ENCODE measurements at places on chromosomes 13 and 19. TPM values are rescaled to one million over a fixed set of nuclear protein-coding genes. Genes with fewer than 3 reads are reported as not detected.

- DNase-seq: no peak
These were observed 522.2 kb downstream of the FGF9 start for GRCh38 chr13:22193070-22193469.

The FRY gene
- total RNA-seq: 165 TPM

DNA sequence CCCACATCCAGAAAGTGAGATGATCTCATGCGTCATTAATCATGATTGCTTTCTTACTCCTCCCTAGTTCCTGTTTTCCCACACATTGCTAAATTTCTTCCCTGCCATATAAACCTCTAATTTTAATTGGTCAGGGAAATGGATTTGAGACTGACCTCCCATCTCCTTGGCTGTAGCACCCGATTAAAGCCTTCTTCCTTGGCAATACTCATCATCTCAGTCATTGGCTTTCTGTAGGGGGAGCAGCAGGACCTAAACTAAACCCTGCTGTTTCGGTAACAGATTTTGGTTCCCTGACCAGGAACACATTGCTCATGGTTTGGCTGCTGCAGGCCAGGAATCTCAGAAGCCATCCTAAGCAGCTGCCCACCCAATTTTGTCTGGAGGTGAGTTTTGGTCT, 61.7 kb downstream of the SPRYD7 start:
- no peak for DNase-seq

GRCh38 chr13:36029166-36029565, 102.0 kb downstream of the DCLK1 start:
- no peak for DNase-seq

The BRSK1 gene
- 6.4 TPM for total RNA-seq

DNA sequence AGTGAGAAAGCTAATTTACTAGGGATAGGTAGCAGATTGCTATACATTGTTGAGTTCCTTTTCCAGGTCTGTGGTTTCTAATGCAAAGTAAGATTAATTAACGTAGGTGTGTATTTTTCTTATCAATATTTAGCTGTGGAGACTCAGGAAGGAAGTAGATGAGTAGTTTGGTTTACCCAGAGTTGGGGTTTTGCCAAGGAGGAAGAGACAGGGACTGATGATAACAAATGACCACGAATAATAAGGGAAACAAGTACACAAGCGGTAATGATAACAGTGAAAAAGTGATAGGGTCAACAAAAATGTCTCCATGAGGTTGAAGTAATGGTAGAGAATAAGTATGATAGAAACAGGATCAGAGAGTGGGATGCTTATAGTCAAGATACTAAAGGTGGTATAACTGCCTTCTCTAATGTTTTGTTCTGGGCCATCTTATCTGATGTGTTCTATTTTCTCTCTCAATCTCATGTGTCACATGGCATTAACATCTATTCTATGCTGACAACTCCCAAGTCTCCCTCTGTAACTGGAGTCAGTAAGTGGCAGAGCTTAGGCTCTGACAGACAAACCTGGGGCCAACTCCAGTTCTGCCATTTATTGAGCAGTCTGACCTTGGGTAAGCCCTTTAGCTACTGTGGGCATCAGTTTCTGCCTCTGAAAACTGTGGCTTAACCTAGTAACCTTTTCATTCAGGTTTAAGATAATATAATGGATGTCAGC, 8.8 kb downstream of the OBI1 start:
- no peak for DNase-seq

- DNase-seq: no peak
These were observed 55.5 kb upstream of the SERP2 start for GRCh38 chr13:44318161-44318560.

The SPACA4 gene
- total RNA-seq: not detected
